ENCODE measurements at places on chromosomes 11 and 22.

DNA sequence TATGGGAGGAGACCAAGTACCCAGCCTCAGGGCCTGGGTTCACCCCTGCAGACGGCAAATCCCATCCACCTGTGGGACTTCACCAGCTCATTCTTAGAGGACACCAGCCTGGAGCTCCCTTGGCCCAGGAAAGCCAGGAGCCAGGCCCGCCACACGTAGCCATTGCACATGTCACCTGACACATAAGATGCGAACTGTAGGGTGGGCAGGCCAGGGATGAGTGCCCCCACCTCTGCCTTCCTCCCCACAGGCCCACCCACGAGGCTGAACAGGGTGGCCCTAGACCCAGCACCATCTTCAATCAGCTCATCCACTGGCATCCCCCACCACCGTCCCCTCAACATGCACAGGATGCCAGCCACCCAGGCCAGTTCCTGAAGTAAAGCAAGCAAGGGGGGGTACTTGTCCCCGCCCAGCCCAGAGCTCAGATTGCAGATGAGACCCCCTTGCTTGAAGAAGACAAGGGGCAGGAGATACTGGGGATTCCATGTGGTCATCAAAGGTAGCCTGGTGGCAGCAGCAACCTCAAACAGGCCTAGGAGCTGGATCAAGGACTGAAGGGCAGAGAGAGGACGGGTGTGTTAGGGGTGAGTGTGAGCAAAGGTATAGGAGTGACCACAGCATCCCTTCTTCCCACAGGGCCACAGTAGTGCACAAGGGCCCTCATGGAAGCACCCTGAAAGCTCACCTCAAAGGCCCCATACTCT, 45.6 kb downstream of the IGLL5 start:
- no peak for DNase-seq

- no peak for DNase-seq
These were observed 6.0 kb upstream of the OR10D3 start for GRCh38 chr11:124176925-124177715.

- DNase-seq: no peak
These were observed 90.6 kb downstream of the CDKN1C start for GRCh38 chr11:2794968-2795322.

- DNase-seq: no peak
These were observed 21.9 kb downstream of the ZMAT5 start for GRCh38 chr22:29744902-29745301.

- no peak for DNase-seq
These were observed 5.4 kb upstream of the C11orf86 start for GRCh38 chr11:66969584-66970225.

- DNase-seq: no peak
These were observed 78.8 kb downstream of the IGLL1 start for GRCh38 chr22:23501261-23501619.

All from stimulated activated CD8-positive, alpha-beta memory T cell treated with anti-CD3 and anti-CD28 coated beads, Interleukin-4, amount 100 ng/mL, for 4 hours (primary cell).